ENCODE measurements at places on chromosomes 16 and 17. TPM values are rescaled to one million over a fixed set of nuclear protein-coding genes. Genes with fewer than 3 reads are reported as not detected.

- no peak for DNase-seq
Measured at GRCh38 chr17:40824015-40824832, 1.8 kb upstream of the KRT10 start.

DNA sequence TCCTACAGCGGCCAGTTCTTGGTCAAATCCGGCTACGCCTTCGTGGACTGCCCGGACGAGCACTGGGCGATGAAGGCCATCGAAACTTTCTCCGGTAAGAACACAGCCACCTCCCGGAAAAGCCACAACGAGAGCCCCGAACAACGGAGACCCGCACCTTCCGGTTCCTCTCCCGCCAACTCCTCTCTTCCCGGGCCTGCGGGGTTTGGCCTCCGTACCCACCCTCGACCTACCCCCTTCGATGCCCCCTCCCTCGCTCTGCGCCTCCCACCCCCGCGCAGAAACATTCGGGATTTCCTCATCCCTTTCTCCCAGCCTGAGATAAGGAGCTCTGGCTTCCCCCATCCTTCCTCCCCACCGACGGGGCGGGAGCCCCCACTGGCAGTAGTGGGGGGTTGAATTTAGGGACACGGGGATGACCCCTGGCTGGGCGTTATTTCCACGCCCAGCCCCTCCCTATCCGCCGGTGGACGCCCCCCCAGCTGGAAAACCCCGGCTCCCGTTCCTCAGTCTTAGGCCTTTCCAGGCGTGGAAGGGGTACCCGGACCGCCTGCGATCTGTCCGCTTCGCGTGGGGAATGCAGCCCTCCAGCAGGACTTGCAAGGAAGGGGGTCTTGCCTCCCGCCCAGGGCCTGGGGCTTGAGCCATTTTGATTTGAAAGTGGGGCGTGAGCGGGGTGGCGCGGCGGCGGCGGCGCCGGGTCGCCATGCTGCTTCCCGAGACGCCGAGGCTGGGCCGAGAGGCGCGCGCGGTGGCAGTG, 822 bp downstream of the IGF2BP1 start:
- no peak for DNase-seq

- DNase-seq, result no peak
Measured at GRCh38 chr16:12976936-12977335, 75.5 kb downstream of the SHISA9 start.

- DNase-seq, result no peak
Measured at GRCh38 chr17:41787021-41787418, 509 bp upstream of the JUP start.

- peak; percentile 45 for DNase-seq
Measured at GRCh38 chr17:17506893-17507464, 10.8 kb upstream of the RASD1 start.

DNA sequence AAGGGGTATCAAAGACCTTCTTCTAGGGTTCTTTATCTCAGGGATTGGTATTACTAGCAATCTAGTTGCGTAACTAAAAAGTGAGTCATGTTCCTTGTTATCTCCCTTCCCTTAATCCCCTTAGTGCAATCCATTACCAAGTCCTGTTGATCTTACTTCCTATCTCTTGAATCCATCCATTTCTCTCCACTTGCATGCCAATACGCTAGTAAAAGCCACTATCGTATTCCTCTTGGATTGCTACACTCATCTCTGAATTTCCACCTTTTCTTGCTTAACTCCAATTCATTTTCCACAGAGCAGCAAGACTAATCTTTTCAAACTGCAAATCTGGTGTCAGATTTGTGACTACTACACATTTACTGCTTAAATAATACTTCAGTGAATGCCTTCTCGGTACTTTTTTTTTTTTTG, 1.8 kb upstream of the ADAT1 start:
- DNase-seq, result no peak

DNA sequence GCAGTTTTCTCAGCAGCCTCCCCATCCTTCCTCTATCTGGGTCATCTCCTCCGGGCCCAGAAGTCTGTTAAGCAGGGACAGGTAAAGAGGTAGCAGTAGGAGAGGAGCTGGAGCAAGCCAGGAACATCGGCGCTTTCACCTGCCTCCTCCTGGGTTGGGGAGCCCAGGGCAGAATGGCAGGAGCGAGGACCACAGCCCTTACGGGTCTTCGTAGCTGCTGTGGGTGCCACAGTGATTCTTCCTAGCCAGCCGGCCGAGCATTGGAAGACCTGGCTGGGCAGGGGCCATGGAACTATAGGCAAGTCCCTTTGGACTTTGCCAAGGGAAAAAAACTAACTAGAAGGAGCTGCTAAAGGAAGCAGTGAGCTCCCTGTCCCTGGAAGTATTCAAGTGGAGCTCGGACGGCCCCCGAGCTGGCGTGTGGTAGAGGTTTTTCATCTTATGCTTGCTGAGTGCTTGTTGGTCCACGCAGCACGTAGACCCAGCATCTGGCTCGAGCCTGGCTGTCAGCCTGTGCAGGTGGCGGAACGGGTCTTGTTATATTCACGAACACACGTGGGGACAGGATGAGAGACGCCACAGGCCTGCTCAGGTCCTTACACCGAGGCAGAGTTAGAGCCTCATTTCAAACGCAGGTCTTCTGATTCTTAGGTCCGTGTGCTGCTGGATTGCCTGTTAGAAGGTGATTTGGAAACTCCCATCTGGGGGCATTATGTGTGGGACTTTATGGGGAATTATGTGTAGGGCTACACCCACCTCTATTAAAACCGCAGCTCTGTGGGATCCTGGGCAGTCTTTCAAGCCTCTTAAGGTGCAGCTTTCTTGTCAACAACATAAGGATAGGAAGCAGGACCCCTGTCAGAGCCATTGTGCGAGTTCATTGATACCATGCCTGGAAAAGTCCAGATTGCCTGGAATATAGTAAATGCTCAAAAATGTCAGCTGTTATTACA, 54.8 kb downstream of the OR1D5 start:
- DNase-seq, result no peak

- no peak for DNase-seq
Measured at GRCh38 chr17:29252101-29252791, 5.6 kb downstream of the CRYBA1 start.

- no peak for DNase-seq
Measured at GRCh38 chr16:28876019-28876659, 2.1 kb upstream of the ATP2A1 start.

DNA sequence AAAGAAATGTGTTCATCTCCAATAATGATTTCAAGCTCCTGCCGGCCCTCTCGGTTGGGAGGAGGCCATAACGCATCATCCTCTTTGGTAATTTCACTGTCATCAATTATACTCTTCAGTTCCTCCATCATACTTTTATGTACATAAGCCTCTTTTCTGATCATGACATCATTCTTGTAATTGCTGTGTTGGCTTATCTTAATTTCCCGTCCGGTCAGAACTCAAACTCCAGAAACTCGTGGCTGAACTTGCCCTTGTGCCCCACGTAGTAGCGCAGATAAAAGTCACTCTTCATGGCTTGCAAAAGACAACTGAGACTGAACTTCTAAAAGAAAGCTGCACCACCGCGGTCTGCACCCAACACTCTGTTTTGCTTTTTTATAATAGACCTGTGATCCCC, 13.6 kb downstream of the TMEM220 start:
- DNase-seq, result no peak

KRTAP3-2 gene
- total RNA-seq, result not detected

GRCh38 chr16:49453983-49454382, 80.4 kb downstream of the C16orf78 start:
- no peak for DNase-seq

DNA sequence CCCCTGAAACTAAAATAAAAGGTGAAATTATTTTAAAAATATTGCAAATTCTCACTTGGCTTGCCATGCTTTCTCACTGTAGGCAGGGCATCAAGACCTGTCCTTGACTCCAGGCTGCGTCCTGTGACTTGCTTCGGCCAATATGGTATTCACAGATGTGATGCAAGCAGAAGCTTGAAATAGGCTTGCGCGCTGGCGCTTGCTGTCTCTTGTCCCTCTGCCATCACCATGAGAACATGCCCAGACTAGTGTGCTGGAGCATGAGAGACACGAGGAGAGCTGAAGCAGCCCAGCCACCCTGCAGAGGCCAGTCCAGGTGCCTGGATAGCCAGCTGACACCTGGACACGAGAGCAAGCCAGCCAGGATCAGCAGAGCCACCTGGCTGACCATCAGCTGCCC, 21.8 kb upstream of the ZKSCAN2 start:
- DNase-seq, result no peak

TRPV3 gene
- total RNA-seq, result 17.8 TPM
